ENCODE measurements at places on chromosomes 1 and 21.
A peak's percentile ranks its signal among the peaks of the same experiment; 100 is the strongest.

DNA sequence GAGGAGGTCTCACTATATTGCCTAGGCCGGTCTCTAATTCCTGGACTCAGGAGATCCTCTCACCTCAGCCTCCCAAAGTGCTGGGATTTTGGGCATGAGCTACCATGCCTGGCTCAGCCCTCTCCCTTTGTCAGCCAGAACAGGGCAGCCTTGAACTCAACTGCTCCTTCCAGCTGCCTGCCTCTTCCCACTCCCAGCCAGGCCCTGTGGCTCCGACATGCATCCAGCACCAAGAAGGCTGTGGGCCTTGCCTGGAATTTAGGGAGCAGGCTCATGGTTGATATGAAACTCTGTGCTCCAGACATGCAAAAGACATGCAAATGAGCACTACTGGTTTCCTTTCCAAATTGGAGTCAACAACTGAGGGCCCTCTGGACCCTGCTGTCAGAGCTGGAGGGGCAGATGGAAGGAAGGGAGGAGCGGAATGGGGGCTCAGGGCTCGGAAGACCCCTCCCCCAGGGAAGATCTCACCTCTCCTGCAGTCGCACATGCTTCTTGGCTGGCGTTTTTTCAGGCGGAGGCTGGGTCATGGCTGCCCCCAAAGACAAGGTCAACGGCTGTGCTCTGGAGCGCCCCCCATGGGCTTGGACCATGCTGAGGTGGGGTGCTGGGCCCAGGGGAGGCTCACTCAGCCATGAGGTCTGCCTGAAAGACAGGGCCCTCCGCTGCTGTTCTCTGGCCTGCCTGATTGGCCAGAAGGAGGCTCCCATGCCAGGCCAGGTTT, 1.4 kb downstream of the PTPN7 start:
- peak; percentile 53 for DNase-seq

DNA sequence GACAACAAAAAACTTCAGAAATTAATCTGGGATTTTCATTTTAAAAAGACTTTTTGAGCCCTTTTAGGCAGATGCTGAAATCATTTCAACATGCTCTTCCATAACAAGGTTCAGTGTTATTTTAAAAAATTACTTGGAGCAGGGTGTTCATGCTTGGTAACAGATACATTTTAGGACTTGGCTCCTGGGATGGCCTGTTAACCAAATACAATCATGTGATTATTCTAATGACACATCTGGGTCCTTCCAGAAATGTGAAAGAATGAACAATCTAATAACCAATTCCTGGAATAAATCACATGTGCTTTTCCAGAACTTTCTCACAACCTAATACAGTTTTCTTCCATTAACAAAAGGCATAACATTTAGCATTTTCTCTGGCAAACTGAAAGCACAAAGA, 379.8 kb upstream of the RUNX1 start:
- no peak for DNase-seq

DNA sequence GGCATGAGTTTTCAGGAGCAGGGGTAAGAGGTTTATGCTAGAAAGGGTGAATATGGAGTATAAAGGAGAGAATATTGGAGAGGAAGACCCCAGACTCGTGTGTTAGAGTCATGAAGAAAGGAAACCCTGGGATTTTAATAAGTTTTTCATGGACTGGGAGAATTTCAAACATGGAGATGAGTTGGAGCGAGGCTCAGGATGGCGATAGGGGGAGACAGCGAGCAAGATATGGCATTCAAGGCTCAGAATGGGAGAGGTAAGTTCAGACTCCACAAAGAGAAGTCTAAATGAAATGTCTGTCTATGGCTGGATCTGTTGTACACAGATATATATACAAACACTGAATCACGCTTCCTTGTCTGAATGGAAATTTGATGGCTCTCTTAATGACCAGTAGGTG, 92.5 kb downstream of the LRRC40 start:
- no peak for DNase-seq

DNA sequence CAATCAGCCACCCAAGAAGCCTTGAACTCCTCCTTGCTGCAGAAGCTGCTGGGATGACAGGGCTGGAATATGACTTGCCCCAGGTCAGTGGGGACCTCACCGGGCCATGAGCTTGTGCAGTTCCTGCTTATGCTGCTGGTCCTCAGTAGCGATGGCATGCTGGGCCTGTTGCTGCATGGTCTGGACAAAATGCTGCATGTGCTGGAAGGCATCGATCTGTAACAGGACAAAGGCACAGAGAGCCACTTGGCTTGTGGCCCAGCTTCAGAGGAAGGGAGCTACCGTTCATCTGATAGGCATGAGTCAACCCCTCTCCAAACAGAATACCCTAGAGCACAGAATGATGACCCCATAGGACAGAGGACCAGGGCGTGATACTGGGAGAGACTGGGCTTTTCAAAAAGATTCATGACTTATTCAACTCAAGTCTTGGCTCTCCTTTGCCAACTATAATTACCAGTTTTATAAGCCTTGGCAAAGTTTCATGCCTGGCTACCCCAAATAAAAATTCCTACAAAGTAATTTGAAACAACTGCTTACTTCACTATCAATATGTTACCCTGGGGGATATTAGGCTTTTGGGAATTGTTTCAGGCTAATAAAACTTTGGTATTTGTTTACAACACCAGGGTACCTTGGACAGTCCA, 34.7 kb upstream of the EXOSC10 start:
- DNase-seq, result no peak

DNA sequence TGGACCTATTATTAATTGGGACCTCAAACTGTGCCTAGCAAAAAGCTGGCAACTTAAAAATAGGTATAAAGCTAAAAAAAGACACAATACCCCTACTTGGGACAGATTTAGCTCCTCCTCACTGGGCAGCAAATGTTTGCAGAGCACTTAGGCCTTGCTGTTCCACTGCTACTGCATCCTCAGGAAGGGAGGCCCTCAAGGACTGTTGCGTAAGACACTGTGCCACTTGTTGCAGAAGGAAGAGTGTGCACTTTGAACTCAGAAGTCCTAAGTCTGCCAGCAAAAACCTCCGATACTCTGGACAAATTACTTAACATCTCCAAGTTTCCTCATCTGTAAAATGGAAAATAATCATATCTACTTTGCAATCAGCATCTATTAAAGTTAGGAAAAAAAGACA, 322.9 kb downstream of the BARHL2 start:
- DNase-seq, result no peak

- no peak for DNase-seq
These were observed 333.0 kb upstream of the KAZN start for GRCh38 chr1:14265495-14265894.

- no peak for DNase-seq
These were observed 188.9 kb downstream of the NRIP1 start for GRCh38 chr21:14875704-14876523.

DNA sequence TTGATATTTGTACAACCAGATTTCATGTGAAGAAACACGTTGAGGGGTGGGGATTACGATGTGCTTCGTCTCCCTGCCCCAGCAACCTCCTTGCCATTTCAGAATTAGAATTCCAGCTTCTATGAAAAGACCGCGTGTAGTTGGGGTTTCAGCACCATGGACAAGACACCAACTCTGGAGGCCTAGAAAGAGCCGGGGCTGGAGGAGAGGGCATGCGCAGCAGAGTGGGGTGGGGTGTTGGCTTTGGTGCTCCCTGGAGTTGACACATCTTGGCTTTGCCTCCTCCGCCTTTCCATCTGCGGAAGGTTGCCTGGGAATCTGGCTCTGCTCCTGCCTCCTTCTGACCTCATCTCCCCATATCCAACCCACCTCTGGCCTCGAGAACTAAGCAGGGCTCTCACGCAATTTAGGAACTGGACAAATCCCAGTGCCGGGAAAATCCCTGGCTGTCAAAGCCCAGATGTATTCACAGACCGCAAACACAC, 11.8 kb downstream of the HTR6 start:
- peak; percentile 56 for DNase-seq

DNA sequence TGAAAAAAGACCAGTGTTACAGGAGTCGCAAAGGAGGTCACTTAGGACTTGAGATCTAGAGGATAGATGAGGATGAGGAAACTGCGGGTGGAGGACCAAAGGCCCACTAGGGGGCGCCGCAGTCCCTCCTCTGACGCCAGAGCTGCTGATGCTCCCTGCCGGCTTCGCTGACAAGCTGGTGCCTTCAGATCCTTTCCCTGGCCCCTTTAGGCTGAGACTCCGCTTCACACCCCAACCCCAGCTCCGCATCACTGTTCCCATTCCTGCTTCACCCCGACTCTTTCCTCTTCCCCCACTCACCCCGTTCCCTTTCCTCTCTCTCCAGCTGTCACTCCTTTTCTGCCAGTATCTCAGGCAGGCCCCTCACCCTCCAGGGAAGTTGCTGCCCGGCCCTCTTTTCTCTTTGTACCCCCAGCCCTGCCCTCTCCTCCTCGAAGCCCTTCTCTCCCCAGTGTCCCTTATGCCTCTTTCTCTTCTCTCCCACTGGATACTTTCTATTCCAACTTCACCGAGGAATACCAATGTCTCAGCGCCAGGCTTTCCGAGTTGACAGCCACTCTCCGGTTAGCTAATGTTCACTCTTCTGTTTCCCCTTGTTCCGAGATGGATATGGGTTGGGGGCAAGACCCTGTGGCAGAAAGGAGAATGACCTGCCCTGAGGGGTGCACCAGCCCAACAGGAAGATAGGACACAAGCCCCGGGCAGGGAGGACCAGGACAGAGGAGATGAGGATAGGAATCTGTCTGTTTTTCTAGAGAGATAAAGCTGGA, 4.5 kb downstream of the KCNJ9 start:
- DNase-seq, result peak; percentile 87

DNA sequence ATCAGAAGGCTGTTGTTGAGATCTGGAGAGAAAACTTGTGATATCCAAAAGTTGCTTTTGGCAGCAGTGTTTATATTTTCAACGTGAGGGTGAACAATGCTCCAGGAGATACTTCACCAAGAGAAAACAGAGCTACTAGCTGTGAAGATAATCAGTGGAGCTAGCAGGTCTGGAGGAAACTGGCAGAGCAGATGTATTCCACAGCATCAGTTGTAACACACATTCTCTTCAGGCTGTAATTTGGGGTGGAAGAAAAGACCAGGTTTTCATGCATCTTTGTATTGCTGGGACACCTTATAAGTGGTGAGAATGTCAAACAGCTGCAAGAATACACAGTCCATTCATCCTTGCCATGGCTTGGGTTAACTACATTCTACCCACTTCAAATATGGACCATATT, 22.0 kb downstream of the AHCYL1 start:
- no peak for DNase-seq

DNA sequence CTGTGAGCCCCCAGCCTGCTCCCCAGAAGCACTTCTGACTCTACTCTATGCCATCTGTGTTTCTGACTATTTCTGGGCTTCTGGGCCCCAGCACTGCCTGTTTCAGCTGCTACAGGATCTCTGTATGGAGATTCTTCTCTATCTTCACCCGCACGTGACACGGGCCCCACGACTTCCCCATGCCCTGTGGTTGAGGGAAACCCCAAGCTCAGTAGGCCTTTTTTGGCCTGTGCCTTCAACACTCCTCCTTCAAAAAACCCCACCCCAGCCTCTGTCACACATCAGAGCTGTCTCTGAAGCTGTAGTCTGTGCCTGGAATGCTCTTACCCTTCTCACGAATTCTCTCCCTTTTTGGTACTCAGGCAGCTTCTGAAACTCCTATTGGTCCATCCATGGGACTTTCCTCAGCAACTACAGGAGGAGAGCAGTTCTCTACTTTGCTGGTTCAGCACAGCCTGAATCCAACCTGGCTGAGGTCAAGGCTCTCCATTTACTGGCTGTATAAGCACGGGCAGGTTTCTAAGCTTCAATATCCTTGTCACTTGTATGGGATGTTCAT, 2.0 kb upstream of the NID1 start:
- DNase-seq, result peak; percentile 72

GRCh38 chr21:45824546-45825215, 156.9 kb upstream of the COL6A1 start:
- DNase-seq, result no peak

DNA sequence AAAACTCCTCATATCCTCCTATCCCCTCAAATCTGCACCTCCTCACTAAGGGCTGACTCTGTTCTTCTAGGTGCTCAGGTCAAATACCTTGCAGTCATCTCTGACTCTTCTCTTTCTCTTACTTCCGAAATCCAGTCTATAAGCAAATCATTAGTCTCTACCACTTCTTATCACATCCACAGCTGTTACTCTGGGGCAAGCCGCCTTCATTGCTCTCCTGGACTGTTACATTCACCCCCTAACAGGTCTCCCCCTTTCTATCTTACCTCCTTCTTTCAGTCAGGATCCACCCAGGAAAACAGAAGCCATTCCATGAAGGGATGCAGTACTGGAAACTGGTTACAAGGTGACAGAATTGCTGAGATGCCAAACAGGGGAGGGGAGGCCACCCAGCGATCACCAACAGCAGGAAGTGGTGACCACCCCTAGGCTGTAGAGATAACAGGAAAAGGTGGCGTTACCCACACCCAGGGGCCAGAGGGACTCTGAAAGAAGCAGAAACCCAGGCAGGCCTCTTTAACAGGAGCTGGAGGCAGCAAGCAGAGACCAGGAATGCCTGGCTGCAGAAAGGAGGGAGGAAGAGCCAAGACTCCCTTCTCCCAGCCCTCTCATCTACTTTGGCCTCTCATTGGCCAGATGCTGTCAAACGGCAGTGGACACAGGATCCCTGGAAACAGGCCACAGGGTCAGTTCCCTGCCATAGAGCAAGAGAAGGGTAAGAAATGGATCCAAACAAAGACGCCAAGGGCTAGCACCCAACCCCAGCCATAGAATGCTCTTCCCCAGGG, 55.5 kb upstream of the FOXO6 start:
- no peak for DNase-seq

DNA sequence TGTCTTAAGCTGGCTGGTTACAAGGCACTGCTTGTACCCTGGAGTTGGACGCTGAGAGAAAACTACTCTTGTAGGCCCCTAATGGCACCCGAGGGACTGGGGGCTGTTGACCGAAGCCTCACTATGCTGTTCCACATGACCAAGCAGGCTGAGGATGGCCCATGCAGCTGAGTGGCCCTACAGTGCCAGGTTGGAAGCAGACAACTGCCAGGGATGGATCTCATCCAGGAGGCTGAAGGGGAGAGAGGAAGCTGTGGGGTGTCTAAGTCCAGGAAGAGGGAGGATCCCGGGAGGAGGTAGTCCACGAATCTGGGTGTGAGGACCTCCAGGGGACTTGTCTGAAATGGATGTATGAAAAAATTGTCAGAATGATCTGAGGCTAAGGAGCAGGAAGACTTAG, 45.8 kb downstream of the FOXD2 start:
- no peak for DNase-seq

GRCh38 chr1:196277860-196278259, 330.4 kb downstream of the KCNT2 start:
- DNase-seq, result no peak

- DNase-seq, result no peak
These were observed 181.3 kb upstream of the DMRTA2 start for GRCh38 chr1:50604580-50604979.

GRCh38 chr1:211082824-211083223, 51.1 kb downstream of the KCNH1 start:
- no peak for DNase-seq

DNA sequence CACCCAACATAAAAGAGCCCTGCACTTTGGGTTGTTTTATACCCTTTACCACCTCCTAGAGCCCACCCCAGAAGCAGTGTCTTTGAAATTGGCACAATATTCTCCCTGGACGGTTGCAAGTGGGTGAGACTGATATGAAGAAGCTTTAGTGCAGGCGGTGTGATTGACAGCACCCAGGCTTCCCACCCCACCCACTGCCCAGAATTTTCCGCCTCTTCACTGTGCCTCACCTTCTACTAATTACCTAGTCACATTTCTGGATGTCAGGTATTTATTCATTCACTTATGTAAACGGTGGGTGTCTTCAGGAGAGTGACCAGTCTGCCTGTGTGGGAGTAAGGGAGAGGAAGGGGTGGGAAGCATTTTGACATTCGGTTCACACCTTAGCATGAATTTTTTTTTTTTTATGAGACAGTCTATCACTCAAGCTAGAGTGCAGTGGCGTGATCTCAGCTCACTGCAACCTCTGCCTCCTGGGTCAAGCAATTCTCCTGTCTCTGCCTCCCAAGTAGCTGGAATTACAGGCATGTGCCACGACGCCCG, 1.7 kb upstream of the FAM89A start:
- DNase-seq, result no peak

Measured in activated CD8-positive, alpha-beta T cell treated with anti-CD3 and anti-CD28 coated beads, Interleukin-2, amount 10 ng/mL, durations not matched to agents 7 days and 5 days (primary cell).